NCI-H187 (cell line): ENCODE measurements at places on chromosomes 6 and 20.

DNA sequence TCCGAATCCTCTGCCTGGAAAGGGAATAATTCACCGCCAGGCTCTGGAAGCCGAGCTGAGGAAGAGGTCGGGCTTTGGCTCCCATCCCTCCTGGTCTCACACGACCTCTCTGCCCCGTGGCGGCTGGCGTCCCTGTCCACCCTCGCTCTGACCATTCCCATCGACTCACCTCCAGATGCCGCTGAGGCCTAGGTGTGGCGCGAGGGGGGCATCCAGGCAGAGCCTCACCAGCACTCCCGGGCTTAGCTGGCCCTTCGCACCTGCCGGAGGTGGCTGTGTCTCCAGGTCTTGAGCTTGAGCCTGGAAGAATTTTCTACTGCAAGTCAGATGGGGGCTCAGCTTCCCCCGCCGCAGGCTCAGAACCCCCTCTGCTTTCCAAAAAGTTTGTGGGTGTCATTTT lies 28.5 kb upstream of the SMOC2 start:
- no peak for DNase-seq

- DNase-seq = no peak
These were observed 272.7 kb upstream of the MAP3K7 start for GRCh38 chr6:90859612-90860011.

- DNase-seq = no peak
These were observed 60.1 kb downstream of the FBXO5 start for GRCh38 chr6:152922706-152923105.

GRCh38 chr6:39430446-39430845 lies 107.9 kb upstream of the KCNK16 start:
- no peak for DNase-seq
